Kidney capillary endothelial cell (primary cell): ENCODE measurements at places on chromosomes 2 and 18.

DNA sequence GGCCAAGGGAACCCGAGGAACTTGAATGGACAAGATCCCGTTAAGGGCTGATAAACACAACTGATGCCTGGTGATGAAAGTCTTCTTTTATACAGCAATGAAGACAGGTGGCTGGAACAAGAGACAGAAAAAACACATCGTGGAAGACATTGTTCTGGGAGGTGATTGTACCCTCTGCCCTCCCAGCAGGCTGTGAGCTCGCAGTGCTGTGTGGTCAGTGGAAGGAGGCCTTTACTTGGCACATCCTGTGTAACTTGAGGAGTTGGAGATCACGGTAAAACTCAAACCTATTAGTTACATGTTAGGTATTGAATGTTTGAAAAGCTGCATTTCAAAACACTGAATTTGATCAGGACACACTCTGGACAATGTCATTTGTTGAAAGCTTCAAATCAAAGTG lies 249.9 kb upstream of the EPAS1 start:
- DNase-seq: no peak

- DNase-seq: no peak
Observed at GRCh38 chr2:239462191-239462515, 61.3 kb upstream of the HDAC4 start.

DNA sequence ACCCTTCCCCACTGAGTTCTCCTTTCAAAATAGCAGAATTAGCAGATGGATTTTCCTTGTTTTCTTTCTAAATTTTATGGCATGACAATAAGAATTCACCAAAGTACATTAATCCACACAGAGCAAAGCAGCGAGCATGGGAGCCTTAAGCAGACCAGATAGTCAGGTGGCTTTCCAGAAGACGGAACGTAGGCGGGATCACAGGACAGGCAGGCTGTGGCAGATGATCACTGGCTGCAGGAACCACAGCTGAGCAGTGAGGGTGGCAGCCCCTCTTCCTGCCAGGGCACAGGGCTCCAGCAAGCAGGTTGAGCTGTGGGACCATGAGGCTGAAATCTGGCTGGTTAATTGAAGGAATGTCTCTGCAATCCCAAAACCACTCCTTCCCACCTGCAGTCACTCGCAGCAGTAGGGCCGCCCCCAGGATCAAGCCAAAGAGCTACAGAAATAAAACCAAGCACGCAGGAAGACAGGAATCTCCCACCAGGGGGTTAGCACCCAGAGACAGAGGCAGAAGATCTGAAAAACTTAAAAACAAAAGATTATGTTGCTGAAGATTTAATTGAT lies 259.9 kb downstream of the EIPR1 start:
- no peak for DNase-seq

GRCh38 chr2:156333274-156333950 lies 891 bp upstream of the NR4A2 start:
- no peak for DNase-seq

- DNase-seq: no peak
Observed at GRCh38 chr2:202442882-202443281, 66.8 kb downstream of the BMPR2 start.

DNA sequence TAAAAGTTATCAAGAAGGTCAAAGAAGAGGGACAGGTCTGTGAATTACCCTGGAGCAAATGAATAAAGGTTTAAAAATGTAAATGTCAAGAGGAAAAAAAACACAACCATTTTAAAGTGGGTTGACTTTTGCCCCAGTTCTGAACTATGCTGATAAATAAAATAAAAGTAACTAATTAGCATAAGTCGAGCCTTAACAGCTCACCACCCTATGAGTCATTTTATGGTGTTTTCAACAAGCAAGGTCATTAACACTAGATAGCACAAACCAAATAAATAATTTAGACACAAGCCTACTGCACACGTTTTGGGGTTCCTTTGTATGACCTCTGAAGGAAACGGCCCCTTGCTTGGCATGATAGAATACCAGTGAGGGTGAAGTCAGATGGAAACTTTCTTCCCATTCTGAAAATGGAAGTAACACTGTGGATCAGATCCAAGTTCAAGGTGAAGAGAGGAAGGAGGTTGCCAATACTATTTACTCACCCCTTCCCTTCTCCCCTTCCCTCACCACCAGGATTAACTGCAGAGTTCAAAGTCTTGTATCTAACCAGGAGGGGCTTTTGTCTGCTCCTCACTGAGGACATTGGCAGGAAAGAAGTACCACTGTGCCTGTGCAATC lies 380.0 kb upstream of the ACVR2A start:
- no peak for DNase-seq

DNA sequence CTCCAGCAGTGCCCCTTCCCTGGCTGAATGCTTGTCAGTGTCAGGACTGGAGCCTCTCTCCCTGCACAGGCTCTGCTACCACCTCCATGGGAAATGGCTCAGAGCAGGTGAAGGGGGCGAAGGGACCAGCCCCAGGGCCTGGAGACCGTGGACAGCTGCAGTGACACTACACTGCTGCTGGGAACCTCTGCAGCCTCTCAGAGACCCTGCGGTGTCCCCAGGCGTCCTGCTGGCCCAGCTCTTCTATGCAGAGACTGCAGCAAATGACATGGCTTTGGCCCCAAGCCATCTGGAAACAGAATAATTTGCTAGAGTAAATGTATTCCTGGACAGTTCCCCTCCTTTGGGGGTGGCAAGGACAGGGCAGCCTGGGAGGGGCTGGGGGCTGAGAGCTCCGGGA lies 53.2 kb downstream of the CIB4 start:
- DNase-seq: no peak

DNA sequence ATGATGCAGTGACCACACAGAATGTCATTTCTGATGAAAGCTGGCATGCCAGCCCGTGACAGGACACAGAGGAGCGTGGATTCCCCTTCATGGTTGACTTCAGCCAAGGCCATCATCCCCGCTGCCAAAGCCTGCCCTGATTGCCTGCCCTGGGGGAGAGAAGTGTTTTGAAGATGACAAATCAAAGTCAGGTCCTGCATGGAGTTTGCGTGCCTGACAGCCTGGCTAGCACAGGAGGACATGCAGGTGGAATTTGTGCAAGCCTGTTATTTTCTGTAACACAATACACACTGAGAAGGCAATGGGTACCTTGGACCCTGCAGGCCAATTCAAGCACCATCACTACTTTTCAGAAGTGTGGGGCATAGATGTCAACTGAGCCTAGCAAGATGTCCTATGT lies 5.4 kb upstream of the IL1R2 start:
- no peak for DNase-seq

DNA sequence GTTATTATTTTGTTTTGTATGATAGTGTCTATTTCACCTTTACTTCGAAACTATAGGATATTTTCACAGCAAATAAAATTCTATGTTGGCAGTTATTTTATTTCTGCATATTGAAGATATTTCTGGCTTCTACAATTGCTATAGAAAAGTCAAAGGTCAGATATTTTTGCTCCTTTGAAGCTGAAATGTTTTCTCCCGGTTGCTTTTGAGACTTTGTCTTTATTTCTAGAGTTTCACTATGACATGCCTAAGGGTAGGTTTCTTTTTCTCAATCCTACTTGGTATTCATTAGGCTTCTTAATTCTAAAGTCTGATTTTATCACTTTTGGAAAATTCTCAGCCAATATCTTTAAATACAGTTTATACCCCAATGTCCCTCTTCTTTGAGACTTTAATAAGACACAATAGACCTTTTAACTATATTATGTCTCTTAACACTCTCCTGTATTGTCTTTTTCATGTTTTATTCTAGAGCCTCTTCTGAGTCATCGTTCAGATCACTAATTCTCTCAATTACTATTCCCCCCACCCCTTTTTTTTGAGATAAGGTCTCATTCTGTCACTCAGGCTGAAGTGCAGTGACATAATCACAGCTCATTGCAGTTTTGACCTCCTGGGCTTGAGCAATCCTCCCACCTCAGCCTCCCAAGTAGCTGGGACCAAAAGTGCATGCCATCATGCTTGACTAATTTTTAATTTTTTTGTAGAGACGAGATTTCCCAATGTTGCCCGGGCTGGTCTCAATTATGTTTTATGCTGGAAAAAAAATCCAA lies 50.5 kb downstream of the USP37 start:
- DNase-seq: no peak

GRCh38 chr2:61456746-61457420 lies 14.0 kb downstream of the USP34 start:
- DNase-seq: no peak

GRCh38 chr2:238881353-238882081 lies 33.6 kb downstream of the TWIST2 start:
- DNase-seq: no peak

GRCh38 chr2:235171550-235172031 lies 219.8 kb downstream of the SH3BP4 start:
- DNase-seq: peak; percentile 26

GRCh38 chr2:136301006-136301405 lies 183.1 kb upstream of the CXCR4 start:
- no peak for DNase-seq

- DNase-seq: peak; percentile 1
Observed at GRCh38 chr18:7333025-7333562, 102.2 kb downstream of the LRRC30 start.

- no peak for DNase-seq
Observed at GRCh38 chr18:50686409-50686808, 126.5 kb downstream of the MAPK4 start.

- DNase-seq: no peak
Observed at GRCh38 chr18:34929336-34929780, 111.9 kb upstream of the MAPRE2 start.

GRCh38 chr2:241763551-241764274 lies 12.9 kb upstream of the GAL3ST2 start:
- DNase-seq: no peak

DNA sequence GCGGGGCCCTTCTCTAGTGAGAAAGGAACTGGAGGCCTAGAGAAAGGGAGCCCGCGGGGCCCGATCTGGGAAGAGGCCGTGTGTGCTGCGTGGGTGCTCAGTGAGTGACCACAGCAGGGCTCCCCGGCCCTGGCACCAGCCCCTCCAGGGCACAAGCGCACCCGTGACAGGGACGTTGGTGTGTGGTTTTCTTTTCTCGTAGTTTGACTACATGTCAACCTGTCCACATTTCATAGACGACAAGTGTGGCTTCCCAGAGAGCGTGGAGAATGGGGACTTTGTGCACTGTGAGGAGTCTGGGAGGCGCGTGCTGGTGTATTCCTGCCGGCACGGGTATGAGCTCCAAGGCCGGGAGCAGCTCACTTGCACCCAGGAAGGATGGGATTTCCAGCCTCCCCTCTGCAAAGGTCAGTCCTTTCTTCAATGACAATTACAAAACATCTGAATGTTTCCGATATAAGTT lies 83.1 kb downstream of the TPO start:
- no peak for DNase-seq

GRCh38 chr2:79487399-79487798 lies 25.5 kb upstream of the CTNNA2 start:
- no peak for DNase-seq

GRCh38 chr2:164952057-164952702 lies 3.1 kb downstream of the SLC38A11 start:
- DNase-seq: no peak

GRCh38 chr2:47034973-47035609 lies 119.5 kb upstream of the MCFD2 start:
- no peak for DNase-seq

GRCh38 chr2:203476881-203477280 lies 58.2 kb downstream of the RAPH1 start:
- no peak for DNase-seq

GRCh38 chr2:48527226-48527885 lies 2.6 kb upstream of the STON1 start:
- DNase-seq: no peak

GRCh38 chr2:9811679-9812511 lies 31.4 kb upstream of the TAF1B start:
- DNase-seq: no peak

DNA sequence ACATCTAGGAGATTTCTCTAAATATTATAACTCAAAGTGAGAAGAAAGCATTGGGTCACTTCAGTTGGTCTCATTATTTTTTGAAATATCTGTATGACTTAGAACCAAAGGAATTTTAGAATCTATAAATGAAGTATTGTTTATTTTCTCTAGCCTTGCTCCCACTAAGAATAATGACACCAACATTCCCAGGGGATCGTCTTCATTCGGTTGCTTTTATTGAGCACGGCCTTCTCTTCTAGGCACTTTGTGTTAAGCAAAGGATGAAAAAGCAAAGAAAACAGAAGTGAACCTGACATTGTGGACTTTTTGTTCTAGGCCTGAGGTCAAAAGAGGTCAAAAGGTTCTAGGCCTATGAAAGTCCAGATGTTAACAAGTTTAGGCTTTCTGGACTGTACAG lies 231.9 kb downstream of the GALR1 start:
- no peak for DNase-seq

- DNase-seq: peak; percentile 15
Observed at GRCh38 chr2:61670591-61671501, 132.7 kb upstream of the XPO1 start.

DNA sequence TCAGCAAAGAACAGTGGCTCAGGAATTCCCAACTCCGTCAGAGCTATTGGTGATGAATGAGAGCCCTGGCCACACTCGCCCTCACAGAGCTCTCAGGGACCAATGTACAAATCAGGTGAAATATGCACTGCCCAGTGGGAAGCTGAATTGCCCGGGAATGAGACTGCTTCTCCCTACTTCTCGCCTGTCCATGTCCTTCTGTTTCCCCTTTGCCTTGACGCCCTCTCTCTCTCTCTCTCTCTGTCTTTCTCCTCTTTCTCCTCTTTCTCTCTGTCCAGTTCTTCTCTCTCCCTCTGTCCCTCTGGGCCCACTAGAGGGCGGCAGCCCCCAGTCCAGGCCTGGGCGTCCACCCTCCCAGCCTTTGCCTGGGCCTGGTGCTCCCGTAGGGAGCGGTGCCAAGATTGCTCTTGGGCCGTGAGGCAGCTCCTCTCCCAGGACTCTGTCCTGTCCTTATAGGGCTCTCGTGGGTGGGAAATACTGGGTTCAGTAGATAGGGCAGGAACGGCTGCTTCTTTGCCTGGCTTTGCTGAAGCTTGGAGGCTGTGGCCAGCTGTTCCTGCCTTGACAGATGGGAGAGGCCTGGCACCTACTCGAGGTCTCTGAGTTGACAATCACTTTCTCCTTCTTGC lies 28.4 kb upstream of the PUM2 start:
- peak; percentile 52 for DNase-seq

- no peak for DNase-seq
Observed at GRCh38 chr18:2935438-2936192, 77.3 kb downstream of the LPIN2 start.

DNA sequence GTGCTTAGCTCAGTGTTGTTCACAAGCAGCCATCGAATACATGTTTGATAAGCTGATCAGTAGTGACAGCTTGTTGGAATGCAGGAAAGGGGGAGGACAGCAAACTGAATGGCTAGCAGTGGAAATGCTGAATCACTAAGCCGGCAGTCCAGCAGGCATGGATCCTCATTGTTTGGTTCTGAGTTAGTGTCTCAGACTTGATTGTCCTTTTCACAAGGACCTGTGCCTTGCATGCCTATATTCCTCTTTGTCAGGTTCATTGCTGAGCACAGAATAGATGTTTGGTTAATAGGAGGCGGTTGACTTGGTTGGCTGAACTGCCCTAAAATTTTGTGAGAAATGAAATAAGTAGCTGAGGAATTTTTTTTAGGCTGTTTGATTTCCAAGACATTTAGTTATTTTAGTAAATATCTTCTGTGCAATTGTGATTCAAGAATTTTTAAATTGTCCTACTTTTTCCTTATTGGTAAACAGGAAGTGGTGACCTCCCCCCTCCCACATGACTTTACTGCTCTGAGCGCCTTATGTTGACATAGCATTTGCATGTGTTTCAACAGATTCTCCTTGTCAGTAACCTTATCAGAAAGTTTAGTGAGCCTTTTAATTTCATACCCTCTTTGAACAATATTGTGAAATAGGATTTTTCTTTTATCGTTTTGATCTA lies 21.4 kb upstream of the STON1 start:
- DNase-seq: peak; percentile 53
